Brain pericyte (primary cell): ENCODE measurements at places on chromosomes 7 and 10.

DNA sequence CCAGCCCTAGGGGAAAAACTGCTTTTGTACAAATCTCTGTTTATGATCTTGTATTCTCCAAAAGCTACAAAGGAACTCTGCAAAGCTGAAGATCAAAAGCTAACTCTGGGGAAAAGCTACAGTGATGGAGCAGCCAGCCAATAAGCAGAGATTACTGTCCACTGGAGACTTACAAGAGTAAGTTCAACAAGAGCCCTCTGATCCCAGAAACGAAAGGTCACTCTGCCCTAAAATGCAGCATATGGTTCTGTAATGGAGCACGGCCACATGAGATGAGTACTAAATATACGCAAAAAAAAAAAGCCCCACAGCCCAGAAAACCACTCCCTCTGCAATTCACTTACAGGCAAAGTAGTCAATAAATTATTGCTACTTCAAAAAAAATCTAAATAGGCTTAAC lies 60.1 kb downstream of the ERCC6 start:
- no peak for DNase-seq

- no peak for DNase-seq
Measured at GRCh38 chr7:44678471-44679179, 70.0 kb upstream of the ZMIZ2 start.

DNA sequence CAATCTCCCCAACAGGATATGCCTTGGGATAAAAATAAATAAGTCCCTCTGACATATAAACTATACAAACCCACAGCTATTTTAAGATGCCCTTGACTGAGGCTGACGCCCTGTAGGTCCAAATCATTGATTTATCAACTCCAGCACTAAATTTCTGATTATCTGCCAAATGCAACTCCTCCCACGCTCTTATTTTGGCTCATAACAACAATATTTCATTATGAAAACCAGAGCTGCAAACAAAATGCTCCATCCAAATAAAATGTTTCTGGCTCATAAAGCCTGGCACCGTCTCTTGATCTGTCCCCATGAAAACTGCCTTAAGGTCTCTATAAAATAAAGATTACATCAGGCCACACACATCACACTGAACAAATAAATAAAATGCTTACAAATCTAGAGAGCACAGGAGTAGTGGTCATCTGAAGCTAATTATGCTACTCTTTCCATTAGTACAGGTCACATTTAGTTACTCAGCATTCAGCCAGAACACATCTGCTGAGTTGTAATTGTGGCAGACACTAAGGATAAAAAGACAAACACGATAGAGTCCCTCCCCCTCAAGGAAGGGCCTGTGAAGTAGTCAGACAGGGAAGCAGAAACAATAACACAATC lies 28.8 kb downstream of the CACUL1 start:
- DNase-seq = no peak

DNA sequence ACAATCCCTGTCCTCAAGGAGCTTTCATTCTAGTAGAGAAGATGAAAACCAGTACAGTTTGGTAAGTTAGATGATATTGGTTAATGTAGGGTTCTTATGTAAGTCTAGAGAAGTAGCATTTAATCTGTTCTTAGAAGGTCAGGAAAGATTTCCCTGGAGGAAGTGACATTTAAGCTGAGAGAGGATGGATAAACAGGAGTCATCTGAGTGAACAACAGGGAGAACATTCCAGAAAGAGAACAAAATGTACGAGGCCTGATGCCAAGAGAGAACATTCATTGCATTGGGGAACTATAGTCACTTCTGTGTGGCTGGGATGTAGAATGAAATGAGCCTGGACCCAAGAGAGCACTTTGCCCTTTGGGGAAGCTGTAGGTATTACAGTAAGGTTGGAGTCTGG lies 88.0 kb downstream of the CFTR start:
- DNase-seq = no peak

DNA sequence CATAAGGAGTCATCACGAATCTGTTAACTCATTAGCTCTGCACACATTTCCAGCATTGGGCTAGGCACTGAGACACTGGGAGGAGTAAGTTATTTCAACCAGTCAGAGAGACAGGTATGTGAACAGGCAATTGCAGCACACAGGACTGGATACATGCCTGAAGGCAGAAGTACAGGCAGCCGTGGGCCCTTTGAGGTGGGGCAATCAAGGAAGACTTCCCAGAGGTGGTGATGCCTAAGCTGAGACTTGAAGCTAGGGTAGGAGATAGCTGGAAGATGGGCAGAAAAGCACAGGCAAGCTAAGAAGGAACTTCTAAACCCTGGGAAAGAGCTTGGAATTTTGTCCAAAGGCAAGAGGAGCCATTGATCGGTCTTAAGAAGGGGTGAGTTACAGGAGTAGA lies 249.7 kb downstream of the EMX2 start:
- no peak for DNase-seq

- DNase-seq = no peak
Measured at GRCh38 chr10:31528831-31529230, 209.8 kb downstream of the ZEB1 start.
